ENCODE measurements at places on chromosomes 7 and 10.

DNA sequence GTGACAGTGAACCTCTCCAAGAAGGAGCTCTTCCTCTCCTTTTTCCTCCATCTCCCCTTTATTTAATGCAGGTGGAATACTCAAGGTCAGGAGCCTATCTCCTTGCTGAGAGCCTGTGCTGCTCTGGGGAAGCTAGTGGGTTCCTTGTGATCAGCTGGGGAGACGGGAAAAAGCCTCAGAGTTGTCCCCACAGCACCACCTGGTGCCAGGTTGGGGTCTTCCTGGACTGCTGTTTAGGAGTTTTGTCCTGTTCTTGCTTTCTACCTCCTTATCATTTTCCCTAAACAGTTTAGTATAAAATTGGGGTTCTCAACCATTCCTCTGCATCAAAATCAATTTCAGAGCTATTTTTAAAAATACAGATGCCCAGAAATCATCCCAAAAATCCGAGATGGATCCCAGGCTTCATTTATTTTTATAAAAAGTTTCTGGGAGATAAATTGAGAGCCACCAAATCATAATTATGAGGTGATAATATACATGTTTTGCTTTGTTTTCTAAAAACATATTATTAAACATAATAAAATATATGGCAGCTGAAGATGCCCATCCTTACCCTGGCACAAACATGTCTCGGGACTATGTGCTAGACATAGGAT, 44.3 kb downstream of the MACC1 start:
- no peak for DNase-seq

DNA sequence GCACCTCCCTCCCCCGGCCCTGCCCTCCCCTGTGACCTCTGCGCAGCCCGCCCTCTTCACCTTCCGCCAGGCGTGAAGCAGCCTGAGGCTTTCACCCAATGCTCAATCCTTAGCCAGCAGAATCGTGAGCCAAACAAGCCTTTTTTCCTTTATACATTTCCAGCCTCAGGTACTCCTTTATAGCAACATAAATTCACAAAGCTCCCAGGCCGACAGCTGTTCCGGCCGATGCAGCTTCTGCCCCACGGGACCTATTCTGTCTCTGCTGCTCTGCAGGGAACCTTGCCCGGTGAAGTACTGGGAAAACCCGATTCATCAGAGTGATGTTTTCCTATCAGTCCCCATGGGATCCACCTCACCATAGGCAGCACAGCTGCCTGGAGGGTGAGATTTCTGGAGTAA, 87.4 kb downstream of the CHST15 start:
- no peak for DNase-seq

- DNase-seq = no peak
Observed at GRCh38 chr10:68342909-68343516, 10.3 kb upstream of the PBLD start.

DNA sequence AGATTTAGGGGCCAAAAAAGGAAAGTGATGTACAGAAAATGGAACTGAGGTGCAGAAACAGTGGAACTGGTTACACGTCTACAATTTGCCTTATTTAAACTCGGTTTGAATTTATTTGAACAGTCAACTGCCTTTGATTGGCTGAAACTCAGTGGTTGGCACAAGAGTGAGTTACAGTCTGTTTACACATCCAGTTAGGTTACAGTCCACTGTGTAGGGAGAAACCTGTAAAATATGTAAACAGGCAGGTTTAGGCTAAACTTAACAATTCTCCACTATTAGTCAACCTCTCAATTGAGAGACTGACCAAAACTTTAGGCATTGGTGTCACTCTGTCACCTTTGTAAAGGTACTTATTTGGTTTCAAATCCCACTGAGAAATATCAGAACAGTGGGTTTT, 40.3 kb upstream of the RELN start:
- DNase-seq = no peak

DNA sequence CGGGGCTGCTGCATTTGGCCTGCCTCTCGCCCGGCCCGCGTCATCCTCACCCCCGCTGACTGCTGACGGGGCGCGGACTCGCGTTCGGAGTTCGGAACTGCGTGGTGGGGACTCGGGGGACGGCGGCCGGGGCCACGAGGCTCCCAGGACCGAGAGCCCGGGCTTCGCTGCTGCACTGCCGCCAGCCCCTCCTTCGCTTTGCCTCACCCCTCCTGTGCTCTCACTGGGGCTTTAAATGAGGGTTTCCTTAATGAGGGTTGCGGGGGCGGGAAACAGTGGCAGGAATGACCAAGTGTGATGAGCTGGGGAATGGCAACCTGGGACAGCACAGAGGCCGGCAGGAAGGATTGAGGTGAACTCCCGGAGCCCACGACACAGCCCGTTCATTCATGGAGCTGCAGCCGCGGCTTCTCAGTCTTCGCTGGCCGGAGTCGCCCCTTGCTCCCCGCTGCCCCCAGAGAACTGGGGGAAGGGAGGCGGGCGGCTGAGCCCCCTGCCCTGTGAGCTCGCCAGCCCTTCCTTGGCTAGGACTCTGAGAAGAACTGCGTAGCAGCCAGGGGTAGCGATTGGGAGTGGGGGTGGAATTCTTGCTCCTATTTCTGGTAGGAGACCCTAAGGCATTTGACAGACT, 1.5 kb upstream of the LRRC4 start:
- no peak for DNase-seq

Data from stimulated activated CD4-positive, alpha-beta T cell treated with anti-CD3 and anti-CD28 coated beads, Interleukin-1b, Interleukin-23, amount 100 ng/mL, for 1 hour (primary cell).